Body of pancreas (tissue), 4 donors: ENCODE measurements at places on chromosomes 2 and 18. TPM values are rescaled to one million over a fixed set of nuclear protein-coding genes. Genes with fewer than 3 reads are reported as not detected.
A peak's percentile ranks its signal among the peaks of the same experiment; 100 is the strongest.

DNA sequence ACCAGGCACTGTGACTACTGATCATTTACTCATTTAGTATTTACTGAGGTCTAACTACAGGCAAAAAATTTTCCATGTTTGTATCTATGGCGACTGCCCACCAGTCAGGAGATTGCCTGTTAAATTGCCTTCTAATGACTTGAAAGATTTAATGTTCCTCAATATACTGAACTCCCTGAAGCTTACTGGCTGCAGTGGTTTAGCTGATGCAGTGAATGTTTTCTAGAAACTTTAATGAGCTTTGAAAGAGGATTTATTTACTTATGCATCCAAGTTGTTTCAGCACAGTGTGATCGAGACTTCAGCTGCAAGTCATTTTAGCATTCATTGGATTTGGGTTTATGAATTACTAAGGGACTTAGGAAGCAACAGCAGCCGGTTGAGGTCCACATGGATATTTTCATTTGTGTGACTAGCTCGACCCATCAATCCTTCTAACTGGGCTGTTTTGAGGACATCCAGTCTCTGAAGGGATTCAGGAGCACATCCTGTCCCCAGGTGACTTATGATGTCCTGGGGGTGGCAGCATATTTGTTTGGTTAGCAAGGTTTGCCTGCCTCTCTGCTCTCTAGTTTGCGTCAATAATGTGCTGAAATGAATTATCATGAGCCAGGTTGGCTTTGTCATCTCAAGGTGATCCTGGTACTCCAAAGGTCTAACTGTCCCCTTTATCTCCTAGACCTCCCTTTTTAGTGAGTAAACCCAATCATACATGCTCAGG, 26.8 kb downstream of the ACMSD start:
- DNase-seq, result peak; percentile 21

DNA sequence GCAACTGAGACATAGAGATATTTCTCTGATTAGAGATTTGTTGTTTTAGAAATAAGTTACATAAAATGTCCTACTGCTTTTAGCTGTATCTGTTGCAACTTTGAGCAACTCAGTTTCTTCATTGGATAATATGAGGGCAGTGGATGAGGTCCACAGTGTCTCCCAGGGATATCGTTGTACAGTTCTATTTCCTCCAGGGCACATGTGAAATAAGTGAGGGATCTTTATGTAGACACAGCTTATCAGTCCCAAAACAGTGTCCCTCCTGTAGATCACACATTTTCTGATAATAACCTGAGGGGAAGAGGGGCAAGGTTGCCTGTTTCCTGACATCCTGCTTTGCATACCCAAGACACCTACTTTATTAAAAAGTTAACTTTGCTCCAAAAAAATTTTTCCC, 1231.2 kb upstream of the ZEB2 start:
- DNase-seq, result no peak

The B3GNT2 gene
- total RNA-seq, result 12.2 TPM

The CRYGA gene
- not detected for total RNA-seq

GRCh38 chr18:13003466-13003896, 12.3 kb downstream of the CEP192 start:
- no peak for DNase-seq

DNA sequence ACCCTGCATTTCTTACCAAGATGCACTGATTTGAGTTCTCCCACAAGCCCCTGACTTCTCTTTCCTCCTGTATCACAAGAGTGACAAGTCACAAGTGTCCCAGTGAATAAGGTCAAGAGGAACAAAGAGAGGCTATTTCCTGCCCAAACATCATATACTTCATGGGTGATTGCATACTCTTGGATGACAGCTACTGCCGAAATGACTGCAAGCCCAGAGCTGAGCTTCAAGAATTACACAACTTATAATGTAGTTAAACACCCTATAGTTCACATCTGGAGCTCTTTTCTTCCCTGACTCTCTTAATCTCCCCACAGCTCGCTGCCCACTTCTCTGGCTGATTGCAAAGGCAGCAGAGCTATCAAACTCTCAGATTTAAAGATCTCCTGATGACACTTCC, 289.7 kb upstream of the PARD3B start:
- DNase-seq, result no peak

DNA sequence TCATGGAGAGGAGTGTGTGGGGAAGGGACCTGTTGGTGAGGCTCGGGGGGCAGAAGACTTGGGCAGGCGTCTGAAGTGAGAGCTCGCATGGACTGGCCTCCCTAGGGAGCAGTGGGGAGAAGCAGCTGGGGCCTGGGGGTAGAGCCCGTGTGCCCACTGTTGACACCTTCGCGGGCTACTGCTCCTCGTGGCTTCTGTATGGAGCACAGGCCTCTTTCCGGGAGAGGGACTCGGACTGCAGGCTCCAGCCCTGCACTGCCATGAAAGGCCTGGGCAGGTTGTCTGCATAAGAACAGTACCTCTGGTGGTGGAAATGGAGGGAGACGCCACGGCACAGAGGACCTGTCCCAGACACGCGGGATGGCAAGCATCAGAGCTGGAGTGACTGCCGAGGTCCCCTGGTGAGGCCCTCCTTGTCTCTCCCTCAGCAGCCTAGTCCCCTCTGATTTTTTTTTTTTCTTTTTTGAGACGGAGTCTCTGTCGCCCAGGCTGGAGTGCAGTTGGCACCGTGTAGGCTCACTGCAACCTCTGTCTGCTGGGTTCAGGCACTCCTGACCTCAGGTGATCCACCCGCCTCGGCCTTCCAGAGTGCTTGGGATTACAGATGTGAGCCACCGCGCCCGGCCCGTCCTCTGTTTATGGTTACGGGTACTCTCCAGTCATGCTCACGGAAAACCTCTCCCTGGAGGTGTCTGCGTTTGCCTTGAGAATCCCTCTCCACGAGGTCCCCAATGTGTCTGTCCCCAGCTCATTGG, 44.7 kb upstream of the PTMA start:
- no peak for DNase-seq

DNA sequence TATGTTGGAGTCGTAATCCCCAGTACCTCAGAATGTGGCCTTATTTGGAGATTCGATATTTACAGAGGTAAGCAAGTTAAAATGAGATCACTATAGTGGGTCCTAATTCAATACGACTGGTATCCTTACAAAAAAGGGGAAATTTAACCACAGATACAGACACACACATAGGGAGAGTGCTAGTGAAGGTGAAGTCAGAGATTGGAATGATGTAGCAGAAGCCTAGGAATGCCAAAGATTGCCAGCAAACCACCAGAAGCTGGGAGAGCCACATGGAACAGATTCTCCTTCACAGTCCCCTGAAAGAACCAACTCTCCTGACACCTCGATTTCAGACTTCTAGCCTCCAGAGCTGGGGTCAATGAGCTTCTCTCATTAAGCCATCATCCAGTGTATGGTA, 17.7 kb upstream of the ACTR3 start:
- DNase-seq, result no peak

GRCh38 chr18:3330622-3331021, 68.7 kb downstream of the MYL12B start:
- no peak for DNase-seq

The C1D gene
- 18.5 TPM for total RNA-seq
